Kidney capillary endothelial cell (primary cell): ENCODE measurements at places on chromosomes 3 and 15.

GRCh38 chr3:31405515-31405914 lies 127.2 kb upstream of the STT3B start:
- DNase-seq, result no peak

- no peak for DNase-seq
Measured at GRCh38 chr3:142353571-142353970, 94.3 kb downstream of the XRN1 start.

- no peak for DNase-seq
Measured at GRCh38 chr3:123420416-123420968, 28.4 kb downstream of the ADCY5 start.

DNA sequence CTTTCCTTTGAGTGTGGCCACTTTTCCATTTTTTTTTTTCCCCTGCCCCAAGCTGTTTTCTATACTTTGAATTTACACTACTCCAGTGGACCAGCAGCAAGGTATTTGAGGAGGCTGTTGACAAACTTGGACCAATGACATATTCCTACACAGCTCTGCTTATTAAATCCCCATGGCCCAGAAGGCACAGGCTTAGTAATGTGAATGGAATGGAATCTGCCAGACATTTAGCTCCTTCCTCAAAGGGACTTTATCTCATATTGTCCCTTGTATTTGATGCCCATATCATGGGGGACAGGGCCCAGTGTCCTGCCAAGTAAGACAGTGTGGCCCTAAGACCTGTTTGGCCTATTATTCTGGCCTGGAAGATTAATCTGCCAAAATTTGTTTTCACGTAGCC lies 107.5 kb downstream of the CHCHD6 start:
- DNase-seq, result no peak

- DNase-seq, result no peak
Measured at GRCh38 chr15:62653122-62653521, 389.4 kb upstream of the TPM1 start.
